ENCODE measurements at places on chromosomes 2 and 18.

GRCh38 chr18:58005885-58006523, 38.0 kb upstream of the NEDD4L start:
- no peak for DNase-seq

DNA sequence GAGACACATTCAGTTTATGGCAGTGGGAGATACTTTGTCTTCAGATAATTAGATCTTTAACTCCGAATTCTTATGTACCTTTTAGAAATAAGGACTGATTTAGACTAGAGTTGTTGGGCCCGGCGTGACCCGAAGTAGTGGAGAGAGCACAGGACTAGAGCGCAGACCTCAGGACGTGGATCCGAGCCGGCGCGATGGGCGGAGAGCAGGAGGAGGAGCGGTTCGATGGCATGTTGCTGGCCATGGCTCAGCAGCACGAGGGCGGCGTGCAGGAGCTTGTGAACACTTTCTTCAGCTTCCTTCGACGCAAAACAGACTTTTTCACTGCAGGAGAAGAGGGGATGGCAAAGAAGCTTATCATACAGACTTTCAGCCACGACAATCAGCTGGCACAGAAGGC, 54.5 kb downstream of the FMNL2 start:
- DNase-seq, result no peak

GRCh38 chr2:100902817-100903405, 83.0 kb downstream of the NPAS2 start:
- no peak for DNase-seq

DNA sequence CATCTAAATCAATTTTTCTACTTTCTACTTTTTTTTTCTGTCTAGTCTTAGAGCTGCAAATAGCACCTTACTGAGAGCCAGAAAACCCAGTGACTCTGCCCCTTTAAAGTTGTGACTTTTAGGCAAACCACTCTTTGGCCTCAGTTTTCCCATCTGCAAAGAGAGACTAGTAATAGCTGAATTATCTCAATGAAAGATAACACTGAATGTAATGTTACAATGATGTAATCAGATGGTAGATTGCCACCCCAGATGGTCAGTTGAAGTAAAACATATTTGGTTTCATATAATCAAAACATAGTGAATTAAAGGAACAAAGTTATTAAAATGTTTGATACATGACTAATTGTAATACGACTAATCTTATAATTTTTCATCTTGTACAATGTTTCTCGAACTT, 5.0 kb upstream of the APCDD1 start:
- no peak for DNase-seq

DNA sequence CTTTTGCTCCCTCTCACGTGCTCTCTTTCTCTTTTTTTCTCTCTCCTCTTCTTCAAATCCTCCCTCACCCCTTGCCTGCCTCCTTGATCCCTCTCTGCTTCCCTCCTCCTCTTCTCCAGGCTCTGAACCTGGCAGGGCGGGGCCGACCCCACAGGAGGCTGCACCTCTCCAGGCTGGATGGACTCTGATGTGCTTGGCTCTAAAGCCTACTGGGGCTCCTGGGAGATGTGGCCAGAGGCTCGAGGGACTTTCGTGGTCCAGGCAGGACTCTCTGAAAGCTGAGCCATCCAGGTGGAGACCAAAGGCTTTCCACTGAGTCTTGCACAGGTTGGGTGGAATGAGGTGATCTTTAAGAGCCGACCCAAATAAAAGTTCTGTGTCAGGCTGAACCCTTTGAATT, 25.4 kb downstream of the DYSF start:
- no peak for DNase-seq

DNA sequence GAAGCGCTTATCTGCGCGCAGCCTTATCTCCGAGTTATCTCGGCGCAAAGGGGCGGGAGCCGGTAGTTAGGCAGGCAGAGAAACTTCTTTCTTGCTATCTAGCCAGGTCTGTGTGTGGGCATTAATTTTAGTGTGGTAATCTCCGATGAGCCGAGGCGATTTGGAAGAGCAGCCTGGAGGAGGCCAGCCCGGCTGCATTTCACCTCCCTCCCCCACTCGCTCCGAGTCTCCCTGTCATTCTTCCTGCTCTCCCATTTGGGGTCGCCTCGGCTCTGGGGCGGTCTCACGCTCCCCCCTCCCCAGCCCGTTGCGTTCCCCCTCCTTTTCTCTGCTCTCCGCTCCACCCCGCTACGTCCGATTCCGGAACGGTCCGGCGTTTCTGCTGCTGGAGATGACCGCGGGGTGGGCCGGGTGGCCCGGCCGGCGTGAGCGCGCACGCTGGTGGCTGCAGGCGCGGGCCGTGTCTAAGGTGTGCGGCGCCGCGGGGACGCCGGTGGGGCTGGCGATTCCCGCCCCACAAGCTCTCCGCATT, 566 bp downstream of the GATA6 start:
- DNase-seq, result no peak

DNA sequence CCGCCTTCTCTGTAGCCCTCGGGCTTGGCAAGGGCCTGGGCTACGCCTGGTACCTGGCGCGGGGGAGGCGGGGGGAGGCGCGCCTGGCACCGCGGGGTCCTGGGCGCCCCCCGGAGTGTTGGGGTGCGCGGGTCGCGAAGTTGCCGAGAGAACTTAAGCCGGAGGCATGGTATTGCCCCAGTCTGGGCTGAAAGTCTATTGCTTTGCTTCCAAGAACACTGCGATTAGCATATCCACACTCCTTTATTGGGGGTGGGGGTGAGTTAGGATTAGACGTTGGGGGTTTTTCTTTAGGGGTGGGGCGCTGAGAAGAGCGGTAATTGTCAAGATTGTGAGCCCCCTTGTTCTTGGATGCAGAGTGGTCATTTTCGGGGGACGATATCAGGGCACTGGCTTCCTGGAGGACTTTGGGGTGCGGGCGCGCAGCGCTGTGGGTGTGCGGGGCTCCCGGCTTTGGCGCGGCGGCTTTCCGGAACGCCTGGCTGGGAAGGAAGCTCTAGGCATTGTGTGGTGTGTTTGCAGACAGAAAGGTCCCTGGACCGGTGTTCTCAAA, 798 bp downstream of the TANC1 start:
- no peak for DNase-seq

- DNase-seq, result no peak
Observed at GRCh38 chr2:101473911-101474701, 806 bp downstream of the RFX8 start.

- DNase-seq, result no peak
Observed at GRCh38 chr2:129376426-129377077, 602.9 kb upstream of the RAB6C start.

DNA sequence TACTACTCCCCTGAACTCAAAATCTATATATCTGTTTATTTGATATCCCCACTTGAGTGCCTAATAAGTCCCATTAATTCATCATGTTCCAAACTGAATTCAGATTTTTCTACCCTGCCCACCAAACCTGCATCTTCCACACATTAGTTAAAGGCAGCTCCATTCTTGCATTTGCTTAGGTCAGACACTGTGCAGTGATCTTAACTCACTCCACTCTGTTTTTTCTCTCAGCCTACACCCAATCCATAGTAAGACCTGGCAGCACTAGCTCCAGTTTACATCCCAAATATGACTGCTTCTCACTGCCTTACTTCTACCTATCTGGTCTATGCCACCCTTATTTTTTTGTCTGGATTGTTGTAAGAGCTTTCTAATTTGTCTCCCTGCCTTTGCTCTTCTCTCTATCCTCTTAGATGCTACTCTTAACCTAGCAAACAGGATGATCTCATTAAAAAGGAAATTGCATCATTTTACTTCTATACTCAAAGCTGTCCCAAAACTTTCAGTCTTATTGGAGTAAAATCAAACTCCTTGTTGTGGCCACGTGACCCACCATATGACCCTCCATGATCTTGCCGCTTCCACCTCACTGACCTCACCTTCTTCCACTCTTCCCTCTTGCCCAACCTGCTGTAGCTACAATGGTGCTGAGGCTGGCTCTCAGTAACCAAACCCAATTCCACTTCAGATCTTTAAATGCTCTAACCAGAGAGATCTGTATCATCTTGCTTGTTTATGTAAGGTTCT, 274.9 kb upstream of the FANCL start:
- DNase-seq, result no peak

- DNase-seq, result no peak
Observed at GRCh38 chr2:221429741-221430491, 142.2 kb downstream of the EPHA4 start.

DNA sequence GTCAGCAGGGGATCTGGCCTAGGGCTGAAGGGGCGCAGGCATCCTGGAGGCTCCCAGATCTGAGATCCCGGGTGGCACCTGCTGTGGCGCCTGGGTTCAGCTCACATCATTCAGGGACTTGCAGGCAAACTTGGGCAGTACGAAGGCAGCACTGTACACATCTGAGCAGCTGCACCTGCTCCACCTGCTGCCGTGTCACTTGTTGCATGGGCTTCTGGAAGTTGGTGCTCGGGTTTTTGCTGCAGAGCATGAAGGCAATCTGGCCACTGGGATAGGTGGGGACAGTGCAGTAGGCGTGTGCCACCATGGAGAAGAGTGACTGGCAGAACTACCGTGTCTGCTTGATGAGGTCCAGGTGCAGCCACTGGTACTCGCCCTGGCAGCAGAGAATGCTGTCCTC, 48.6 kb downstream of the UGGT1 start:
- DNase-seq, result no peak

DNA sequence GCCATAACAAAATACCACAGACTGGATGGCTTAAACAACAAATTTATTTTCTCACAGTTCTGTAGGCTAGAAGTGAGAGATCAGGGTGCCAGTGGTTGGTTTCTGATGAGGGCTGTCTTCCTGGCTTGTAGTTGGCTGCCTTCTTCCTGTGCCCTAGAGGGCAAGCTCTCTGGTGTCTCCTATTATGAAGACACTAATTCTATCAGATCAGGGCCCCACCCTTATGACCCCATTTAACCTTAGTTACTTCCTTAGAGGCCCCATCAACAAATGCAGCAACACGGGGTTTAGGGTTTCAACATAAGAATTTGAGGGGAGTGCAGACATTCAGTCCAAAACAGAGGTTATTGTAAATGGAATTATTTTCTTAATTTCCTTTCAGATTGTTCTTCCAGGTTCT, 22.9 kb downstream of the CYP27A1 start:
- no peak for DNase-seq

DNA sequence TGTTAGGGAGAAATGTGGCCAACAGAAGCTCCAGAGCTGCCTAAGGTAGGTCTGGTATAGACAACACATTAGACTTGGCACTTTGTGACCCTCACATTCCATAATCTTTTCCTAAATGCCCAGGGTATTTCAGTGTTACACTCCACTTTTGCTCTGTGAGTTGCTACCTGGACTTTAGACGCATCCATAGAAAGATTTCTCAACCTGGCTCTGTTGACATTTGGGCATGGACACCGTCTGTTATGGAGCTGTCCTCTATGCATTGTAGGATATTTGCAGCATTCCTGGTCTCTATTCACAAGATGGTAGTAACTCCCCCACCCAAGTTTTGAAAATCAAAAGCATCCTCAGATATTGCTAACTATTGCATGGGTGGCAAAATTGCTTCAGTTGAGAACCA, 136.5 kb upstream of the NETO1 start:
- DNase-seq, result no peak

- no peak for DNase-seq
Observed at GRCh38 chr18:46388286-46388685, 268.7 kb downstream of the LOXHD1 start.

- no peak for DNase-seq
Observed at GRCh38 chr2:149991576-149991975, 404.0 kb upstream of the MMADHC start.

DNA sequence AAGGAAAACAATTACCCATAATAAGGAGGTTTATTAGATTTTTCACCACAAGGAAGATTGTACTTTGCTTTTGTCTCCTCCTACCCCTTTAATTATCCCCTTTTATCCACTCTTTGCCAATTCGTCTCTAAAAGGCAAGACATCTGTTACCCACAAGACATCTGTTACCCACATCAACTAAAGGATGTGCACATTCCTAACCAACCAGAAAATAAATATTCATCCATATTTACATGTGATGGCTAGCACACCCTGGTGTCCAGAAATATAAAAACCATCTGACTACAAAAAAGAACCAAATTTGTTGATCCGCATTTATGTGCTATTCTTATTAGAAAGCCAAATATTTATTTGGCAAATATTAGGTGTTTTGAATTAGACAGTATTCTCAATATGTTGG, 35.7 kb downstream of the ACVR1C start:
- no peak for DNase-seq

DNA sequence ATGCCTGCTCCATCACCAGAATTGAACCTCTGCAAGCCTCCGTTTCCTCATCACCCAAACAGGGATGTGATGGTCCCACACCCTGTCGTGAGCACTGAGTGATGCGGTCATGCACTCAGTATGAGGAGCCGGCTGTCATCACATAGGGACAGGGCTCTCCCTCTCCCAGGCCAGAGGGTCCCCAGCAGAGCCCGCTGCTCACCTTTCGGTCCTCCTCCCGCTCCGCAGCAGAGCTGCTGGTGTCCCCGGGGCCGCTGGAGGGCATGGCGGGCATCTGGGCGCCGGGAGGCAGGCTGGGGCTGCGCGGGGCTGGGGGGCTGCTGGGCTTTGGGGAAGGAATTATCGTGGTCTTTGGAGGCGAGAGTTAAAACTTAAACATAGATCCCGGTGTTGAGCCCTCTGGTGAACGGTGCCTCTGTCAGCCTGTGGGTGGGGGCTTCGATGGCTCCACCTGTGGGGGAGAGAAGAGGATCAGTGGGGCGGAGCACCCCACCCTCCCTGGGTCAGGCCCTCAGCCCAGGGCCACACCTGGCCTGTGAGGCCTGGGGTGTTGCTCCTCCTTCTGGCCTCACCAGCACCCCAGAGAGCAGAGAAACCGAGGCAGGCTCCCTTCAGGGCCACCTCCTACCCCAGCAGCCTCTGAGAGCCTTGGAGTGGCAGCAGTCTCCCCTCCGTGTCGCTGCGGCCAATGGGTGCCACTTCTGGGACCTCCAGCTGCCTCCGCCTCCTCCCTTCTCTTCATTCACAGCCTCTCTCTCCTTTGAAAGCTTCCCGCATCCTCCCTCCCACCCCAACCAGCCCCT, 27.8 kb downstream of the DNMT3A start:
- DNase-seq, result no peak

DNA sequence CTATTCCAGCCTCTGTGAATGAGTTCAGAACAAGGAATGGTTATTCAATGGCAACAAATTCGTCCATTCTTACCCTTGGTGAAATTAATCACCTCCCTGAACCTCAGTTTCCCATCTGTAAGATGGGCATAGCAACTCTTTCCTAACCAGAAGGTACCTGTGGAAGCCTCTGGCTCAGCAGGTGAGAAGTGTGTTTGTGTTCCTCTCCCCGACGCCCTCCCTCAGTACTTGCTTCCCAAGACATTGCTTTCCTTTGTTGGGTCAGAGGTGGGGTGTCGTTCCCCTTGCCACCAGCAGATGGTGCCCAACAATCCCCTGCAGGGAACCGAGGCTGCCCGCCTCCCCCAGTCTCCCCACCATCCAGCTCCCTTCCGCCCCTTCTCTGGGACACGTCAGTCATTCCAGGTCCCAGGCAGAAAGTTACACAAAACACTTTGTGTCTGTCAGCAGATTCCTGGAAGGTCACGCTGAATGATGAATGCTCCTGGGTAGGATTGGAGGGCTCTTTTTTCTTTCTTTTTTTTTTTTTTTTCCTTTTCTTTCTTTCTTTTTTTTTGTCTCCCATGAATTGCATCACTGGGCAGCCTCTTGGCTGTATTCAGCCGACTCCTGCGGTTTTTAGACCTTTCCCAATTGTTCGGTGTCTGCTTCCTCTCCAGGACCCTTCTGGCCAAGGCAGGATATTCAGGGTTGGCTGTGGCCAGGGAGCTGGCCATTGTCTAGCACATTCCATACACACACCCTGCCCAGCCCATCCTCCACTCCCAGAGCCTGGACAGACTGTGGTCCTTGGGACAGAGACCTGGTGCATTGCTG, 117.3 kb downstream of the LPIN1 start:
- peak; percentile 78 for DNase-seq

GRCh38 chr2:38835990-38836389, 39.7 kb downstream of the DHX57 start:
- DNase-seq, result no peak

- DNase-seq, result no peak
Observed at GRCh38 chr2:28465148-28465885, 30.5 kb upstream of the PLB1 start.

All from thoracic aorta (tissue), 2 donors.